RPMI7951 (cell line): ENCODE measurements at places on chromosomes 11 and 22.

GRCh38 chr11:14589421-14589820 lies 54.2 kb upstream of the PDE3B start:
- no peak for DNase-seq

DNA sequence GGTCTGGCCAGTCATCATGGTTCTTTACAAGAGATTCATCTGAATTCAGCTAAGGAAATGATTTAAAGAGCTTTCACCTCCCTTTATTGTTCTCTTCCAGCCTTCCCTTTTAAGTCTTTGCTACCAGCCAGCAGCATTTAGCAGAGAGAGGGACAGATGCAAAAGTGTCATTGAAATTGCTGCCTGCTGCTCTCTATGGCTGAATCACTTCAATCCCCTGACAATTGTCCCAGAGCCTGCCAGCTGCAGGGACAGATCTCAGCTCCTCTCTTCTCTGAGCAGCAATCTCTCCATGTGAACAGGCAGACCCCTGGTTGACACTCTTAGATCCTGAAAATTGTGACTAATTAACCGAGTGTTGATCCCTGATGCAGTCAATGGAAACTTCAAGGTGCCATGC lies 816.9 kb upstream of the CCDC90B start:
- no peak for DNase-seq

DNA sequence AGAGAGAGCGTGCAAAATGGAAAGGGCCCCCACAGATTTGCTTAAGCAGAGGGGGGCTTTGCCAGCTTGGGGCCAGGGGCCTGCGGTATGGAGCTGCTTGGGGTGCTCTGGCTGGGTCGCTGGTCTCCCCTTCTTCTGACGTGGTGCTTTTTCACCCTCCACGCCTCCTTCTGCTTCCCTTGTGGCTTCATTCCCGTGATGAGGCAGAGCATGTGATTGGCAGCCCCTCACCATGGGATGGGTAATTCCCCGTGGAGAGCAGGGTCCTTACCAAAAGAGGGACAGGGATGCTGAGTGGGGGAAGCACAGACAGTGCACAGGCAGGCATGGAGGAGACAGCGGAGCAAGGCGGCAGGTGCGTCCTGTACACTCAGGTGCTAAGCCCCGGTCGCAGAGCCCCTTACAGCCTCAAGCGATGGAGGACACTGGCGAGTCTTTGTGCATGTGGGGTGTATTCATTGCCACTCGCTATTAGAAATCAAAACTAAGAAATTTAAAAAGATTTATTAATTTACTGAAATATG lies 19.9 kb upstream of the GRAMD4 start:
- DNase-seq: no peak

GRCh38 chr11:45802531-45803317 lies 2.2 kb upstream of the SLC35C1 start:
- DNase-seq: no peak

- DNase-seq: no peak
These were observed 25.1 kb upstream of the ROBO3 start for GRCh38 chr11:124839972-124840621.

- no peak for DNase-seq
These were observed 2.6 kb downstream of the GRK2 start for GRCh38 chr11:67268962-67269268.

DNA sequence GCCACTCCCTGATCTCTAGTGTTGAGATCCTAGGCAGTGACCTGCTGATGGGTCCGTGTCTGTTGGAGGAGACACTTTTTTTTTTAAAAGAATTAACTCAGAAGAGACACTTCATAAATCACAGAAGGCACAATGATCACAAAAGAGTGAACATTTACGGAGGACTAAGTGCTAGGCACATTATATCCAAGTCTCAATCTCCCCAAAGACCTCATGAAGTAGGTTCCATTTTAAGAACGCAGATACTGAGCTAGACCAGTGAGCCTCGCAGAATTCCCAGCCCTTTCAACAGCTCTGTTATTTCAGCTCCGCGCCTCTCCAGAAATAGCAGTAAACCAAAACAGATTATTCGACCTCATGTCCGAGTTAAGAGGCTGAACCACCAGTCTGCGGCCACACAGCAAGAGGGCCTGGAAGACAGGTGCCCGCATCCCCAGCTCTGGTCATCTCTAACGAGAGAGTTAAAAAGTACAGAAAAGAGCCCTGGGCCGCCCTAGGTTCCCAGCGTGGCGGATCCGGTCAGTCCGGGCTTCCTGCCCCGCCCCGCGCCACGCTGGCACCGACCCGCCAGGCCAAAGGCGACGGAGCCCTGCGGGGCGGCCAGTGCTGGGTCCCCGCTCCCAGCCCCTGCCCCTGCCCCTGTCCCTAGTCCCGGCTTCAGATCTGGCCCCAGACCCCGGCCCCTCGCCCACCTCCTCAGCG lies 612 bp downstream of the XBP1 start:
- DNase-seq: peak; percentile 58
